A549 treated with CORT108297 at 1 μM for 4 hours (cell line): ENCODE measurements at places on chromosomes 4 and X. TPM values are rescaled to one million over a fixed set of nuclear protein-coding genes. Genes with fewer than 3 reads are reported as not detected.

The ODAPH gene
- total RNA-seq = 0.18 to 0.24 TPM in 2 of 5 replicates, not detected in the others

The ERAS gene
- total RNA-seq = 0.09 to 0.18 TPM (median 0.12 TPM) in 4 of 5 replicates, not detected in the other

The CT45A1 gene
- total RNA-seq = not detected in 5 replicates

The TLL1 gene
- total RNA-seq = 0.09 to 0.30 TPM (median 0.15 TPM) in 5 replicates

The TMEM144 gene
- total RNA-seq = 3.0 to 4.7 TPM (median 3.5 TPM) in 5 replicates

The DMD gene
- total RNA-seq = 0.03 to 0.06 TPM (median 0.03 TPM) in 3 of 5 replicates, not detected in the others

The WDR1 gene
- total RNA-seq = 185 to 218 TPM (median 210 TPM) in 5 replicates

The RS1 gene
- not detected in 5 replicates for total RNA-seq

The TSPAN7 gene
- total RNA-seq = 2.6 to 3.2 TPM (median 2.9 TPM) in 5 replicates

The SEC31A gene
- 80.1 to 86.9 TPM (median 85.0 TPM) in 5 replicates for total RNA-seq

The HERC6 gene
- total RNA-seq = 2.6 to 3.7 TPM (median 3.0 TPM) in 5 replicates

The SORCS2 gene
- 2.8 to 5.6 TPM (median 4.2 TPM) in 5 replicates for total RNA-seq

The CHIC2 gene
- 7.5 to 8.7 TPM (median 7.7 TPM) in 5 replicates for total RNA-seq

The DCAF12L1 gene
- total RNA-seq = not detected in 5 replicates

The WAS gene
- total RNA-seq = 0.21 to 0.36 TPM (median 0.25 TPM) in 5 replicates

The NDUFA1 gene
- 234 to 342 TPM (median 254 TPM) in 5 replicates for total RNA-seq

The ARHGEF38 gene
- not detected in 5 replicates for total RNA-seq

The ARMCX2 gene
- total RNA-seq = 0.08 to 0.11 TPM in 2 of 5 replicates, not detected in the others

The PDGFRA gene
- total RNA-seq = 0.30 to 0.76 TPM (median 0.60 TPM) in 5 replicates

The GDPD2 gene
- 0.05 to 0.06 TPM (median 0.06 TPM) in 5 replicates for total RNA-seq

The INTU gene
- total RNA-seq = 0.98 to 1.4 TPM (median 1.0 TPM) in 5 replicates

The ENPEP gene
- 0.01 to 0.14 TPM (median 0.09 TPM) in 5 replicates for total RNA-seq

The MAGEB10 gene
- not detected in 5 replicates for total RNA-seq

The ASB11 gene
- not detected in 5 replicates for total RNA-seq

The CLDN22 gene
- total RNA-seq = not detected in 5 replicates

The CT45A7 gene
- total RNA-seq = not detected in 5 replicates

The SPOCK3 gene
- total RNA-seq = 0.13 to 0.25 TPM (median 0.16 TPM) in 5 replicates

The NEXMIF gene
- 0.01 TPM in 2 of 5 replicates, not detected in the others for total RNA-seq

The COL4A5 gene
- total RNA-seq = 11.4 to 14.9 TPM (median 13.4 TPM) in 5 replicates

The MAGEA9B gene
- not detected in 5 replicates for total RNA-seq

The CFAP299 gene
- total RNA-seq = not detected in 5 replicates

The TEX11 gene
- not detected in 5 replicates for total RNA-seq

The SYTL4 gene
- 2.3 to 4.7 TPM (median 2.8 TPM) in 5 replicates for total RNA-seq

The KIF4A gene
- 23.9 to 28.7 TPM (median 28.5 TPM) in 5 replicates for total RNA-seq

The XG gene
- 0.07 to 0.09 TPM in 2 of 5 replicates, not detected in the others for total RNA-seq

The BMP3 gene
- not detected in 5 replicates for total RNA-seq

The JCHAIN gene
- 0.12 to 0.46 TPM (median 0.15 TPM) in 3 of 5 replicates, not detected in the others for total RNA-seq

The USP17L11 gene
- not detected in 5 replicates for total RNA-seq

The SPANXB1 gene
- 2.0 to 3.0 TPM (median 3.0 TPM) in 5 replicates for total RNA-seq

The SMR3B gene
- not detected in 5 replicates for total RNA-seq

The XAGE1A gene
- total RNA-seq = 5.1 to 36.0 TPM (median 24.6 TPM) in 5 replicates

The ADAMTS3 gene
- 0.02 TPM in 1 of 5 replicates, not detected in the others for total RNA-seq

The GPR50 gene
- 0.12 to 0.17 TPM (median 0.15 TPM) in 4 of 5 replicates, not detected in the other for total RNA-seq

The FGF2 gene
- 29.8 to 63.8 TPM (median 52.6 TPM) in 5 replicates for total RNA-seq

The DCTD gene
- total RNA-seq = 71.7 to 81.5 TPM (median 75.5 TPM) in 5 replicates

The TLR7 gene
- total RNA-seq = not detected in 5 replicates

The PAGE2B gene
- total RNA-seq = not detected in 5 replicates

The FSTL5 gene
- total RNA-seq = 0.01 to 0.05 TPM (median 0.02 TPM) in 3 of 5 replicates, not detected in the others

The PCYT1B gene
- not detected in 5 replicates for total RNA-seq

The CITED1 gene
- 0.80 to 2.0 TPM (median 1.7 TPM) in 5 replicates for total RNA-seq

The DGAT2L6 gene
- total RNA-seq = not detected in 5 replicates

The SEC24D gene
- total RNA-seq = 13.1 to 19.4 TPM (median 16.2 TPM) in 5 replicates

The KLHL5 gene
- 41.8 to 66.9 TPM (median 54.5 TPM) in 5 replicates for total RNA-seq
